Glomerular endothelial cell (primary cell): ENCODE measurements at places on chromosomes 2 and 18. TPM values are rescaled to one million over a fixed set of nuclear protein-coding genes. Genes with fewer than 3 reads are reported as not detected.

The LYG2 gene
- not detected in 2 replicates for total RNA-seq

The MZT2B gene
- total RNA-seq = 194 and 215 TPM in 2 replicates

The GPR45 gene
- total RNA-seq = not detected in 2 replicates

The DSG4 gene
- total RNA-seq = not detected in 2 replicates

The ANKRD23 gene
- 1.4 and 1.6 TPM in 2 replicates for total RNA-seq

The CTAGE1 gene
- not detected in 2 replicates for total RNA-seq

The GREB1L gene
- 1.4 and 1.5 TPM in 2 replicates for total RNA-seq

The GPR39 gene
- total RNA-seq = 0.29 and 1.2 TPM in 2 replicates

The LINC00305 gene
- 2.6 TPM in 1 of 2 replicates, not detected in the other for total RNA-seq

The ERMN gene
- 0.19 TPM in 1 of 2 replicates, not detected in the other for total RNA-seq

The TWIST2 gene
- 4.8 and 7.2 TPM in 2 replicates for total RNA-seq

The TSHZ1 gene
- total RNA-seq = 29.4 and 33.5 TPM in 2 replicates

The ERLEC1 gene
- total RNA-seq = 57.4 and 89.5 TPM in 2 replicates

The TMEM198 gene
- total RNA-seq = 0.05 and 0.29 TPM in 2 replicates

The ALPP gene
- total RNA-seq = not detected in 2 replicates

The HOXD11 gene
- 2.2 and 2.5 TPM in 2 replicates for total RNA-seq

The IL36RN gene
- total RNA-seq = not detected in 2 replicates

The NEB gene
- total RNA-seq = 0.44 and 1.5 TPM in 2 replicates

The PSMA8 gene
- not detected in 2 replicates for total RNA-seq

The OR6B2 gene
- total RNA-seq = not detected in 2 replicates

The RAMP1 gene
- total RNA-seq = not detected in 2 replicates

The TRIB2 gene
- total RNA-seq = 19.1 and 43.5 TPM in 2 replicates

The TGIF1 gene
- 85.5 and 93.5 TPM in 2 replicates for total RNA-seq

The FBXO36 gene
- 1.9 and 4.1 TPM in 2 replicates for total RNA-seq

The KCTD1 gene
- total RNA-seq = 11.9 and 14.8 TPM in 2 replicates

The MC4R gene
- total RNA-seq = not detected in 2 replicates

The KIF5C gene
- total RNA-seq = 0.58 and 1.6 TPM in 2 replicates

The CTDSP1 gene
- total RNA-seq = 58.7 and 72.6 TPM in 2 replicates

The BBS5 gene
- 3.0 and 5.5 TPM in 2 replicates for total RNA-seq

The IL1RL2 gene
- 0.47 TPM in 1 of 2 replicates, not detected in the other for total RNA-seq

The REG3G gene
- total RNA-seq = not detected in 2 replicates

The MAPRE2 gene
- 52.4 and 60.0 TPM in 2 replicates for total RNA-seq

The NDUFAF7 gene
- total RNA-seq = 9.2 and 21.8 TPM in 2 replicates

The PASK gene
- total RNA-seq = 3.3 and 8.1 TPM in 2 replicates

The POTEJ gene
- not detected in 2 replicates for total RNA-seq

The KLHL14 gene
- total RNA-seq = 0.47 and 0.48 TPM in 2 replicates

The PSME4 gene
- 37.2 and 49.1 TPM in 2 replicates for total RNA-seq

The ITPRIPL1 gene
- 2.0 and 3.0 TPM in 2 replicates for total RNA-seq

The PTPRN gene
- 0.47 and 0.97 TPM in 2 replicates for total RNA-seq

The PARD3B gene
- 7.7 and 10.3 TPM in 2 replicates for total RNA-seq

The MYO1B gene
- 109 and 232 TPM in 2 replicates for total RNA-seq

The SETBP1 gene
- total RNA-seq = 0.44 and 1.5 TPM in 2 replicates

The SPATA3 gene
- total RNA-seq = not detected in 2 replicates

The ARHGAP15 gene
- not detected in 2 replicates for total RNA-seq

The CFAP65 gene
- total RNA-seq = not detected in 2 replicates

The NEURL3 gene
- total RNA-seq = 0.68 and 7.0 TPM in 2 replicates

The TNFAIP6 gene
- 0.82 TPM in 1 of 2 replicates, not detected in the other for total RNA-seq

The TPO gene
- total RNA-seq = not detected in 2 replicates
